GM23248 (cell line): ENCODE measurements at places on chromosomes 4 and X.

DNA sequence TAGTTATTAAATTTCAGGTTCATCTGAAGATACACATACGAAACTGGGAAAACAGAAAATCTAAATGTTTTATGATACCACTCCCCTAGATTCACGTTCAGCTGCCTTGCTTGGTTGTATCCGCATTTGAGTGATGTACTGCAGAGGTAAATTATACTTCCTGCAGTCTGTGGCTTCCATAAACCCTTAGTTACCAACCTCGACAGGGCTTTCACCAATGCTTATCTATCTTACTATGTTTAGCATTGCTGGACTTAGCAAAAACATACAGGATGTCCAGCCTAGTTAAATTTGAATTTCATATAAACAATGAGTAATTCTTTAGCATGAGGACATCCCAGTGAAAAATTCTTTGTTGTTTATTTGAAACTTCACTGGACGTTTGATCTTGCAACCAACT lies 108.8 kb downstream of the TMA16 start:
- DNase-seq: no peak

GRCh38 chr4:146255463-146255862 lies 41.1 kb downstream of the REELD1 start:
- DNase-seq: peak; percentile 72

- no peak for DNase-seq
Measured at GRCh38 chrX:50430917-50431575, 39.6 kb downstream of the DGKK start.

GRCh38 chrX:118353081-118353850 lies 7.4 kb downstream of the WDR44 start:
- DNase-seq: peak; percentile 31

DNA sequence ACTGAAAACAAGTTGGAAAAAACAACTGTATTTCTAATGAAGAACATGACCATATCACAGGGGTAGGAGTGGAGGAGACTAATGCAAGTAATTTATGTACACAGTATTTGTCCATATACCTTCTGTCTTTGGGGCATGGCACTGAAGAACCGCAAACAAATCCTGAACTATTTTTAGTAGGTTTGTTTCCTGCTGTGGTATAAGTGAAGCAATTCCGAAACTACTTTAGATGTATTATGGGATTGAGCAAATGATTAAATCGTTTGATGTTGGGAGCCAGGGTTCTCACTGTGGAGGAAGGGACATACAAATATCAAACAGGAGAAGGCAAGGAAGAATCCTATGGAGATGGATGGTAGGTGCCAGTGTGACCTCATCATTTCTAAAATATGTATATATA lies 18.9 kb upstream of the SH3KBP1 start:
- no peak for DNase-seq

DNA sequence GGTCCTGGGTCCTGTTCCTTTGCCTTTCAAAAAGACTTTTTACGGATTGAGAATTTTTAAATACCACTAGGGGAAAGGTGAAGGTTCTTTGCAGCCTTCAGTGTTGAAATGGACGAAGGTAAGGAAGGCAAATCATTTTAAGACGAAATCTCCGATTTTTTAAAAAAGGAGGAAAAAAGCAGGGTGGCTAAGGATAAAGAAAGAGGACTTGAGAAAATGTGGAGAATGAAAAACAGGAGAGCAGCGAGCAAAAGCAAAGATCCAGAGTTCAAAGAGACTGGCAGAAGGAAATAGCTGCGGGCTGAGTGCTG lies 314 bp downstream of the EPHA5 start:
- no peak for DNase-seq

DNA sequence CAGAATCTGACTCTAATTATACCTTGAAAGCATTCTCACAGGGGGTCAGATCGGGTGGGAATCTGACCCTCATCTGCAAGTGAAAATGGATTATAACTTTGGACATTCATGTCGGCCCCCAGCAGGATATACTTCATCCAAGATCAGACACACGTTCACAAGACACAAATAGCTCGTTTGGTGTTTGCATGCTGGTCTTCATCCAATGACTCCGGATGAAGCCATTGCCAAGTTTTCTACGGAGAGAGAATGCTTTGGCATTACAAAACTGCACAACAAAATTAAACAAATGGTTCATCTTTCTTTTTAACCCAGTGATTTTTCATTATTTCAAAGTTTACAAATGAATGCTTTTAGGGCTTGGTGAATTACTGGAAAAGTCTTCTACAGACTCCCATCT lies 105.5 kb downstream of the MID1 start:
- peak; percentile 32 for DNase-seq

DNA sequence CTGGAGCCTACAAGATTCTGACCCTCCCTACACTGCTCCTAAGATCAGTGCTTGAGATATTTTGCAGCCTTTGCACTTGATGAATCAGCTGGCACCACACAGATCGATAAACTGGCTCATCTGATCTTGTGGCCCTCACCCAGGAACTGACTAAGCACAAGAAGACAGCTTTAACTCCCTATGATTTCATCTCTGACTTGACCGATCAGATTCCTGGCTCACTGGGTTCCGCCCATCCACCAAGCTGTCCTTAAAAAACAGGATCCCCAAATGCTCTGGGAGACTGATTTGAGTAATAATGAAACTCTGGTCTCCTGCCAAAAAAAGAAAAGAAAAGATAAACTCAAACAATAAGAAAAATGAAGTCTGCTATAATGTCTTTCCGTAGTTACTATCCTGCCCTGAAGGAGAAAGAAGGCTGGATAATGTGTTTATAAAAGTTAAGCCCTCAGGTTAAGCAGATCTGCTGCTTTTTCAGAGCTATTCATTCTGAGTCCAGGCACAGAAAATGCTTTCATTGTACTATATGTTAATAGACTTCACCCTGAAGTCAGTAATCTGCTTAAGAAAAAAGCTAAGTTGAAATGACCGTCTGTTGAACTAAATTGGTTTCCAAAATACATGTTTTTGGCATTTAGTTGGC lies 795.2 kb downstream of the TRIML1 start:
- peak; percentile 22 for DNase-seq

- no peak for DNase-seq
Measured at GRCh38 chrX:124540474-124540873, 194.1 kb downstream of the SH2D1A start.
